ENCODE measurements at places on chromosomes 13 and 19. TPM values are rescaled to one million over a fixed set of nuclear protein-coding genes. Genes with fewer than 3 reads are reported as not detected.

Gene YJU2
- polyA plus RNA-seq = 25.0 TPM

Gene DNASE2
- 9.4 TPM for polyA plus RNA-seq

Gene MAP4K1
- polyA plus RNA-seq = 2.6 TPM

Gene ZNF850
- 0.45 TPM for polyA plus RNA-seq

Gene ZNF737
- 5.2 TPM for polyA plus RNA-seq

Gene MPHOSPH8
- polyA plus RNA-seq = 26.3 TPM

Gene NLRP11
- polyA plus RNA-seq = 0.09 TPM

Gene MPV17L2
- polyA plus RNA-seq = 9.9 TPM

Gene ZNF428
- 35.9 TPM for polyA plus RNA-seq

Gene IQCN
- polyA plus RNA-seq = 14.7 TPM

Gene METTL21C
- not detected for polyA plus RNA-seq

Gene SYCN
- 1,825 TPM for polyA plus RNA-seq

Gene PLPPR3
- polyA plus RNA-seq = 0.05 TPM

Gene SARS2
- polyA plus RNA-seq = 73.2 TPM

Gene FDX2
- polyA plus RNA-seq = 25.0 TPM

Measured in pancreas (tissue), 10 donors.